CD4-positive, alpha-beta memory T cell (primary cell): ENCODE measurements at places on chromosomes 13 and 19.

GRCh38 chr19:7540761-7541474 lies 5.4 kb downstream of the PNPLA6 start:
- DNase-seq = peak; percentile 35

- DNase-seq = no peak
Observed at GRCh38 chr19:9565900-9566705, 18.2 kb downstream of the ZNF121 start.

DNA sequence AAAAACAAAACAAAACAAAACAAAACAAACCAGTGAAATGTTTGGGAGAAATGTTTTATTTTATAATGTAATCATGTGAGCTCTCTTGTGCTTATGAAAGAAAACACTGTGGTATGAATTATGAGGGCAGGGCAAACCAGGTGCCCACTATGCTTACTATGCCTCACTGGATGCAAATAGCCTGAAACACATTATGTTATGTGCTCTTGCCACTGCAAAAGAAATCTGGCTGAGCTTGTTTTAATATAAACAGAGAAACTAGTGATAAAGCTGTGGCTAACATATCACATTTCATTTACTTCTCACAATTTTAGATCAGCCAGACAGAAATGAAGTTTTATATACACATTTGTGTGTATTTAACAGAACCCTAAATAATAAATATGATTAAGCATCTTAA lies 8.7 kb upstream of the NBEA start:
- no peak for DNase-seq

DNA sequence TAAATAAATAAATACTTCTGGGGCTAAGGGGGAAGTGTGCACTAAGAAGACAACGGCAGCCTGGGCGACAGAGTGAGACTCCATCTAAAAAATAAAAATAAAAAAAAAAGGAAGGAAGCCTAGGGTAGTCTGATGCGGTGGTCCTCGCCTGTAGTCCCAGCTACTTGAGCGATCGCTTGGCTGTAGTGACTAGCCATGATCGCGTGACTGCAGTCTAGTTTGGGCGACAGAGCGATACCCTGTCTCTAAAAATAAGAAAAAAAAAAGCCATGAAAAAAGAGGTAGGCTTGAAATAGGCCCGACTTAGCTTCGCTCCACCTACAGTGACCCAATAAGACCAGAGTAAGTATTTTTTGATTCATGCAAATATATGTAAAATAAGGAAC lies 661 bp upstream of the BABAM1 start:
- no peak for DNase-seq

- DNase-seq = no peak
Observed at GRCh38 chr13:95706356-95706755, 29.4 kb downstream of the DNAJC3 start.

- no peak for DNase-seq
Observed at GRCh38 chr13:95714142-95714832, 37.3 kb downstream of the DNAJC3 start.

DNA sequence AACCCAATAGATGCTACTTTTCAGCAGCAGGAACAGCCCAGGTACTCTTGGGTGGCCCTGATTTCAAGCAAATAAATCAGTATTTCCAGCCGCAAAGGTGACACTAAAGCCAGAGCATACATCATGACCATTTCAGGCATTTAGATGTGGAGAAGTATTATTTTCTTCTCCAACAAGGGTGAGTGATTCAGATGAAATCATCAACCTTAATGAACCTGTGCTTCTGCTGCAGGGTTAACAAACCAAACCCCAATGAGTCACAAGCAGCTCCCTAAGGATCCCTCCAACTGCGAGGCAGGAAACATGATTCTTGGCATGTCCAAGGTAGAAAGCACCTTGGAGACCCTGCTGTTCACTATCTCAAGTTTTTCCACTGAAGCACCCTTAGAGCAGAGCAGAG lies 32.7 kb downstream of the MBNL2 start:
- no peak for DNase-seq

DNA sequence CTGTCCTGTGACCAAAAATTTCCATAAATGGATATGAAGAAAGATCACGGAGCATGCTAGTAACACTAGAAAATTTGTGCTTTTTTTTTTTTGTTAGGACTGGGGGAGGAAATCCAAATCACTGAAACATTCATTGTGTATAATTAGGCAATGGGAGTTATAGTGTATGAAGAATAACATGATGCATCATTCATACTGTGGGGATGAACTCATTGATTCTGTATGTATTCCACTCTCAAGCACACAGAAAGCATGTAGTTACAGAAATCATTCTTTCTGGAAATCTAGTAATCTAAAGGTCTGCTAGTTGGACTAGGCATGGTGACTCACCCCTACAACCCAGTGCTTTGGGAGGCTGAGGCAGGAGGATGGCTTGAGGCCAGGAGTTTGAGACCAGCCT lies 749.7 kb downstream of the DIAPH3 start:
- no peak for DNase-seq

- no peak for DNase-seq
Observed at GRCh38 chr19:16476401-16476800, 4.6 kb upstream of the EPS15L1 start.

- no peak for DNase-seq
Observed at GRCh38 chr13:48448285-48448958, 35.5 kb upstream of the LPAR6 start.

DNA sequence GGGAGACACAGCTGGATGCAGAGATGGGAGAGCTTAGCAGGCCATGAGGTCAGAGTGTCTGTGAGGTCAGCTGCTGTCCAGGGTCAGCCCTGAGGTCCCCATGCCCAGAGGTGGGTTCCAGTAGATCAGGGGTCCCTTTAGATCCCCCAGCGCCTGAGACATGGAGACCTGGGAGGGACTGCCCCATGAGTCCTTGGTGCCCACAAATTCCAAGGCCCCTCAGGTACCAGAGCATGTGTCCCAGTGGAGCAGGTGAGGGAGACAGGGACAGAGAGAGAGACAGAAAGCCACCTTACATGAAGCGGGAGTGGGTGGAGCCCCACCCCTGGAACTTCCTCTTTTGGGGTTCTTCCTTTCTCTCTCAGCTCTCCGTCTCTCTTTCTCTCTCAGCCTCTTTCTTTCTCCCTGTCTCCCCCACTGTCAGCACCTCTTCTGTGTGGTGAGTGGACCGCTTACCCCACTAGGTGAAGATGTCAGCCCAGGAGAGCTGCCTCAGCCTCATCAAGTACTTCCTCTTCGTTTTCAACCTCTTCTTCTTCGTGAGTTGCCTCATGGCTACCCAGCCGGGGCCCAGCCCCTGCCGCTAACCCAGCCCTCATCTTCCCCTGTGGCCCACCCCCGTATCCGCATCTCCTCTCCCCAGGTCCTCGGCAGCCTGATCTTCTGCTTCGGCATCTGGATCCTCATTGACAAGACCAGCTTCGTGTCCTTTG lies at the start of gene CD37:
Gene CD37, plus strand, starts transcription at position 336 of the 713 bp plus-strand sequence. Its CDS starts 135 bp downstream, at position 471.
- DNase-seq = peak; percentile 59

- no peak for DNase-seq
Observed at GRCh38 chr13:109862627-109863026, 76.2 kb upstream of the IRS2 start.

DNA sequence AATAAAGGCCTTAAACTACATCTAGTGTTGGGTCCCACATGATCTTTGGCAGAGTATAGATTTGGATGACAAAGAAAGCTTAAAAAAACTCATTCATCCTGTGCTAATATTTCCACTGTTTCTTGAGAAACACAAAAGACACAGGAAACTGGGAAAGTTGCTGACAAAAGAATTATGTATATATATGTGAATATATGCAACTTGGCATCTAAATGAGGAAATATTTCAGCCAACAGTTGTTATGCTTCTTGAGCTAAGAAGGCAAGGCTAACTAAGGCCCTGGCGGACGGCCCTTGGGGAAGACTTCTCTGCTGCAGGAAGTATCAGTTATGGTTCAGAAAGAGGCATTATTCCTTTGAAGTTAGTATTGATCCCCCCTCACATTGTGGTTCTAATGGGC lies 491.8 kb downstream of the DIAPH3 start:
- DNase-seq = no peak

DNA sequence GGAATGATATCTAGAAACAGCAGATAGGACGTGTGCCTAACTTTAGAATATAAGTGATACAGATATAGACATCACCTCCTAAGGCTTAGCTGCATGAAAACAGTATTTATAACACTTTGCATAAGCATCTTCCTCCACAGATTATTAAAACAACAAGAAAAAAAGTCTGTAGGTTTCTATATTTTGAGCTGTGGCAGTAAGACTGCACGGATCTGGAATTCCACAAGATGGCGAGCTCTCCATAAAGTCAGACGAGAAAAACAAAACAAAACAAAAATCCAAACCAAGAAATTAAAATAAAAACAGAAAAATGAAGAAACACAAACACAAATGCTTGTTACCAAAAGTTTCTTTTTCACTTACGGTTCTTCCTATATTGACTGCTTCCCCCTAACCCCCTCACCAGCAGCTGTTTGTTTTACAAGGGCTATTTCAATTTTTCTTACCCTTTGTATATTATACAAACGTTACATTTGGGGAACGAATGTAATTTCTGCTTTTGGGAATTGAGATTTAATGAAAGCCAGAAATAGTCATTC lies 285.8 kb downstream of the MYO16 start:
- DNase-seq = no peak

DNA sequence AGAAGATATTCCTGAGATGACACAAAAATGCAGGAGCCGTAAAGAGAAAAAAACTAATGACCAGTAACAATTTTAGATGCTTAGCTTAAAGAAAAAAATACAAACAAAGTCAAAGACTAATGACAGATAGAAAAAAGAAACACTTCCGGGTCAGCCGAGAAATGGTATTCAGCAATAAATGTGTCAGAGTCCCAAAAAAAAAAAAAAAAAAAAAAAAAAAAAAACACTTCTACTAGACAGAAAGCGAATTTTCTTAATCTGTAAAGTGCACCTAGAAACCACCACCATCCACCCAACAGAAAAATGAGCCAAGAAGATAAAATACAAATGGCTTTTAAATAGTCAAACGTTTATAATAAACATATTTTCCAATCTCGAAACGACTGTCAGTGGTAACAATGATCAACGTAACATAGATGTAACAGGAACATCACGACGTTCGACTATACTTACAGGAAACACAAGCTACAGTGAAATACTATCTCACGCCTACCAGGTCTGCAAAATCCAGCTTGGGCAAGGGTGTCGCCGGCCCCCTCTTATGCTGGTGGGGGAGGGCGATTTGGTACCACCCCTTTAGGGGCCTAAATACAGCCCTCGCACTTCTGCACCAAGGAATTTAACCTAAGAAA lies 10.6 kb downstream of the ABHD17A start:
- peak; percentile 66 for DNase-seq

DNA sequence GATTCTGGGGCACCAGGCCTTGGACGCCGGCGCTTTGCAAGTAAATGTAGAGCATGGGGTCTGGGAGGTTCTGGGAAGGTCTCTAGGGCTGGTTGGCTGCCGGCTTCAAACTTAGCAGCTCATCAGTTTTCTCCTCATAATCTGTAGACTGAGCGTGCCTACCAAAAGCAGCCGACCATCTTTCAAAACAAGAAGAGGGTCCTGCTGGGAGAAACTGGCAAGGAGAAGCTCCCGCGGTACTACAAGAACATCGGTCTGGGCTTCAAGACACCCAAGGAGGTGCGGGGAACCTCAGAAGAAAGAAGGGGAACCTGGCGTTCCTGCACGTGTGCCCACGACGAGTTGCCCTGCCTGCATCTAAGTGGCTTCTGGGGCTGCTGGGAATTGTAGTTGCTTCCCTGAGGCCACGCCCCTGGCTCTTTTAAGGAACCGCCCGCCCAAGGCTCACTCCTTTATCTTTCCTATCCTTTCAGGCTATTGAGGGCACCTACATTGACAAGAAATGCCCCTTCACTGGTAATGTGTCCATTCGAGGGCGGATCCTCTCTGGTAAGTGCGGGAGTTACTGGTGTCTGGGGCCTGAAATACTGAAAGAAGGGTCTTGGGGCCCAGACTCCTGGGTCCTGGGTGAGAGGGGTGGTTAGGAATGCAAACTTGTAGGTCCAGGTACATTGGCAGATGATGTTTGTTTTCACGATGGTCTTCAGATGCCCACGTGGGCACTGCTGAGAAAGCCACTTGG lies 984 bp downstream of the RPS11 start:
- peak; percentile 79 for DNase-seq

- no peak for DNase-seq
Observed at GRCh38 chr13:43124490-43124889, 101.1 kb downstream of the DNAJC15 start.

GRCh38 chr13:36766295-36766694 lies 52.7 kb upstream of the RFXAP start:
- no peak for DNase-seq

DNA sequence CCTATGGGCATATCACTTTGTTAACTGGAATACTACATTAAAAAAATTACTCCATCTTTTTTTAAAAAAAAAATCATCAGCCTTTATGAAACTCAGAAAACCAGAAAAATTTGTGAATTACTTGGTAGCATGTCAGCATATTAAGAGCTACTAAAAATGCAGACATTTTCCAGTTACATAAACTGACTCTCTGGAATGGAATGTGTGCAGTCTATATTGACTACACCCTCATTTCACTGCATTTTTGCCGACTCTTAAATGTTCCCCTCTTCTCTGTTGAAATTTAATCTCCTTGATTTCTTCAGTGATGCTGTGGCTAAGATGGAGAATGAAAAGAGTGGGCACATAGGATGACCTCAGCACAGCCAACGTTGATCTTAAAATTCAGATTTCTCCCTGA lies 393.8 kb downstream of the ITGBL1 start:
- no peak for DNase-seq

DNA sequence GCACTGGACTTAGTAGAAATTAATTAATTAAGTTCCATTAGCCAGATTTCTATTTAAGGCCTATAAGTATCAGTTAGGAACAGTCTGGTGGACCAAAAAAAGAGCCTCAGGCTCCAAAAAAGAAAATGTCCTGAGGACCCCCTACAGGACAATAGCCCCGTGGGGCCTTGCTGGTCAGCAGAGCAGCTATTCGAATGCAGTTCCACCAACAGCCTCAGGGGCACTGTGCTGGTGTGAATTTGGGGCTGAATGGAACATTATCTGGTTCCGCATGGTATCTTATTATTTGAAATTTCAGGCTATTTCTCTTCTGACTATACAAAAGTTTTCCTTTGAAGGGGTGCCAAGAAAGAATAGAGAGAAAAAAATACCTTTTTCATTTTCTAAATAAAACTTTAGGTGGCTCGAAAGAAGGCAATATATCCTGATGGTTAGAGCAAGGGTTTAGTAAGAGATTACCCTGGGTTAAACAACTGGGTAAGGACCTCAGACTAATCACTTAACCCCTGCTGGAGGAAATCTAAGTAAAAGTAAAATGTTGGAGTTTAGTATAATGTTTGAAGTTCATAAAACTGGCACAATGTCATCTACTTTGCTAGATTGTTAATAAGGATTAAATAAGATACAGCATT lies 147.2 kb downstream of the MIPEP start:
- no peak for DNase-seq
